Left lobe of liver (tissue), 2 donors: ENCODE measurements at places on chromosomes 7 and 10. TPM values are rescaled to one million over a fixed set of nuclear protein-coding genes. Genes with fewer than 3 reads are reported as not detected.

SYT15B gene
- 0.83 TPM for total RNA-seq

DNA sequence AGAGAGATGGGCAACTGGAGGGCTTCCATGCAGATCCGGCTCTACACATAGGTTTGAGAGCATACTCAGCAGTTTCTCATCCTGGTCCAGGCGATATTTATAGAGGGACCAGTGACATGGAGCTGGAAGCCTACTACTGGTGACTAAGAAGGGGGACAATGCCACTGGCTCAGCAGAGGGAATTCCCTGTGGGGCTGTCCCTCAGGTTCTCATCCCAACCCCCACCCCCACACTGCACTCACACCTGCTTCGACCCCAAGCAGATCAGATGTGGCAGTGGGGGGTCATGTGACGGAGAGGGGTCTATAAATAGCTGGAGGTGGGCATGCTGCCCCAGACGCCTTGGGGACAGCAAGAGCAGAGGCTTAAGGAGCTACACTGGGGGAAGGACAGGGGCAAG lies at the start of gene CLCN1:
TSS of gene CLCN1 (plus strand) at position 336 of the 400 bp plus-strand sequence. CDS start 102 bp downstream, outside the sequence.
- no peak for DNase-seq

ATOH7 gene
- total RNA-seq: 1.2 TPM

TPST1 gene
- 14.5 TPM for total RNA-seq

WDR91 gene
- total RNA-seq: 9.3 TPM
